ENCODE measurements at places on chromosomes 1 and 21.

DNA sequence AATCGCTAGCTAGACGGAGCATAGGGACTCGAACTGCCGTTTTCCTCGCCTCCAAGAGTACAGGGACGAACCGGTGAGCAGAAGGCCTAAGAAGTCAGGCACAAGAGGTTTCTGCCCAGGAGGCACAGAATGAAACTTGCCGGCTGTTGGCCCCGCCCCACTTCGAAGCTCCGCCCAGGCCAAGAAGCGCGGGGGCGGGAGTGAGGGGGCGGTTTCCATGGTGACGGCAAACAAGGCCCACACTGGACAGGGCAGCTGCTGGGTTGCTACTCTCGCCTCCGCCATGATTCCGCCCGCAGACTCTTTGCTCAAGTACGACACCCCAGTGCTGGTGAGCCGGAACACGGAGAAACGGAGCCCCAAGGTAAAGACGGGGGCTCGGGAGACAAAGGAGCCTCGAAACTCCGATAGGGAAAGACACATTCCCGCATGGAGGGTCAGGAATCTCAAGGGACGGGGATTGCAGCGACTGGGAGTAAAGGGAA lies at the start of gene DNALI1:
Gene DNALI1, plus strand, starts transcription at position 229 of the 485 bp plus-strand sequence. Its CDS starts 55 bp downstream, at position 284.
- no peak for DNase-seq

- DNase-seq, result no peak
These were observed 49.8 kb downstream of the LDLRAD2 start for GRCh38 chr1:21861602-21862429.

- no peak for DNase-seq
These were observed 2.8 kb upstream of the CASQ2 start for GRCh38 chr1:115771094-115771846.

- DNase-seq, result no peak
These were observed 145.4 kb downstream of the C1orf21 start for GRCh38 chr1:184532199-184532598.

DNA sequence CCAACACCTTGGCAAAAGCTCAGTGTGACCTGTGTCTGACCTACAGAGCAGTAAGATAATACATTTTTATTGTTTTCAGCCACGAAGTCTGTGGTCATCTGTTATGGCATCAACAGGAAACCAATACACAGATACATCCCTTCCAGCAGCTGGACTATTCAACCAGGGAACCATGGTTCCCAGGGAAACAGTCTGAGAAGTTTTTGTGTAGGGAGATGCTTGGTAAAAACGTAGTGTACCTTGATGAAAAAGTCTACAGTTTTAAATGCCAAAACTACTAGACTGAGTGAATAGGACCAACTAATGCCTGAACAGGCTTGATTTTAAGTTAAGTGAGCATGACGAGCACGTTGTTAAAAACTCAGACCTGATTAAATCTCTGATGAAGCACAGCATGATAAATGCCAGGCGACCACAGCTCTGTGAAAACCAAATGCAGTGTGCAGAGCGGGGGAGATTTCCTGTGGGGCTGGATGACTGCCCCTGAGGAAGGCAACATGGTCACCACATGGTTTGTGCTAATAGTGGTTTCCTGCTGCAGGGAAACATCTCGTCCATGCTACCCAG lies 228.9 kb downstream of the TNR start:
- DNase-seq, result peak; percentile 63

GRCh38 chr1:185348296-185348695 lies 31.3 kb upstream of the IVNS1ABP start:
- no peak for DNase-seq

DNA sequence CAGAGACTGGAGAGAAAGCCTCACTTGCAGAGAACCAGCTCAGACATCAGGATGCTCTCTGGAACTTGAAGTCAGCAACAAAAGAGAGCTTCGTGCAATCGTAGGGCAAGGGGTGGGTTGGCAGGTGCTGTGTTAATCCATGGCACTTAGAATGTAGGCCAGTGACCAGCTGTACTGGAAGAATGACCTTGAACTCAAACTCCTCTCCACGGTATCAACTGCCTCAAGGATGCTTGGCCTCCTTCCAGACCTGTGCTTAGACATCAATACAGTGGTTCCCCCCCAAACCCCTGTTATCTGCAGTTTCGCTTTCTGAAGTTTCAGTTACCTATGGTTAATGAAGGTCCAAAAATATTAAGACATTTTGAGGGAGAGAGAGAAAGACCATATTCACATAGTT lies 6.5 kb downstream of the KANK4 start:
- no peak for DNase-seq

GRCh38 chr1:163076446-163076845 lies 7.3 kb downstream of the RGS4 start:
- no peak for DNase-seq

- DNase-seq, result no peak
These were observed 28.5 kb downstream of the COA7 start for GRCh38 chr1:52669696-52670095.

GRCh38 chr1:29475326-29475725 lies 239.0 kb downstream of the PTPRU start:
- DNase-seq, result no peak

DNA sequence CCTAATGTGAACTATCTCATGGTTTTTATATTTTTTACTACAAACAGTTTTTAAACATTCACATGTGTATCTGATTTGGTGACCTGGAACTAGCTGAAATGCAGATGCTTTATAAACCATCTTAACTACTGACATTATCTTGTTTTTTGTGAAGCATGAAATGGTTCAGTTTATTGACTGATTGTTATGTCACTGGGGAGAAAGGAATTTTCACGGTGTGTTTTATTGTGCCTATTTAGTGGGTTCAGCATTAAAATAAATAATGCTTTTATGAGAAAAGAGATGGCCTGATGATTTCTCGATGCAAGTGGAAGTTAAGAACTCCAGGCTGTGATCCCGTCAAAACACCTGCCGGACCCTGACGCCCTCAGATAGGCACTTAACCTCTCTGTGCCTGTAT lies 79.9 kb upstream of the KIF26B start:
- DNase-seq, result no peak

- DNase-seq, result no peak
These were observed 69.1 kb upstream of the ABCG1 start for GRCh38 chr21:42149656-42150473.

DNA sequence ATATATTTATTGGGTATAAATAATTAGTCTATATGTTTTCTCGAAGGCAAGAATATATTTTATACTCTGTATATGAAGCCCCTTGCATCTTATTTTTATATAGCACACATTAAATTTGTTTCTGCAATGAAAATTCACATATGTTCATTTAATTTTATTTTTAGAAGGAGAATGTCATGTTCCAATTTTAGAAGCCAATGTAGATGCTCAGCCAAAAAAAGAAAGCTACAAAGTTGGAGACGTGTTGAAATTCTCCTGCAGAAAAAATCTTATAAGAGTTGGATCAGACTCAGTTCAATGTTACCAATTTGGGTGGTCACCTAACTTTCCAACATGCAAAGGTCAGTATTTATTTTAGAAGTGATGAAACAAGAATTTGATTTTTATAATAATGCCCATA lies 16.6 kb downstream of the CFHR5 start:
- DNase-seq, result no peak

GRCh38 chr1:240319998-240320397 lies 228.3 kb downstream of the FMN2 start:
- DNase-seq, result no peak

- no peak for DNase-seq
These were observed 15.1 kb downstream of the TBX15 start for GRCh38 chr1:118973032-118973431.

- DNase-seq, result no peak
These were observed 61.5 kb downstream of the TOR3A start for GRCh38 chr1:179143322-179143721.

- DNase-seq, result no peak
These were observed 11.5 kb downstream of the CYB5RL start for GRCh38 chr1:54188291-54188690.

DNA sequence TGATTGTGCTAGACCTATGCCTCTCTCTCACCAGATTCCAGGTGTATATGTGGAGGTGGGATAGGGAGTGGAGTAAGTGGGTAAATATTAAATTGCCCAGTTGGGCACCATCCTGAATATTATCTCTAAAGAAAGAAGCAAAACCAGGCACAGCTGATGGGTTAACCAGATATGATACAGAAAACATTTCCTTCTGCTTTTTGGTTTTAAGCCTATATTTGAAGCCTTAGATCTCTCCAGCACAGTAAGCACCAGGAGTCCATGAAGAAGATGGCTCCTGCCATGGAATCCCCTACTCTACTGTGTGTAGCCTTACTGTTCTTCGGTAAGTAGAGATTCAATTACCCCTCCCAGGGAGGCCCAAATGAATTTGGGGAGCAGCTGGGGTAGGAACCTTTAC lies at the start of gene FCER1A:
Gene FCER1A, plus strand, starts transcription at position 242 of the 400 bp plus-strand sequence. Its CDS starts 29 bp downstream, at position 271.
- DNase-seq, result no peak

GRCh38 chr1:27634177-27634984 lies 604 bp downstream of the FGR start:
- DNase-seq, result peak; percentile 49

- DNase-seq, result no peak
These were observed 419.9 kb upstream of the DAB1 start for GRCh38 chr1:57843760-57844159.

GRCh38 chr1:45334308-45335245 lies 5.4 kb upstream of the TOE1 start:
- DNase-seq, result no peak

DNA sequence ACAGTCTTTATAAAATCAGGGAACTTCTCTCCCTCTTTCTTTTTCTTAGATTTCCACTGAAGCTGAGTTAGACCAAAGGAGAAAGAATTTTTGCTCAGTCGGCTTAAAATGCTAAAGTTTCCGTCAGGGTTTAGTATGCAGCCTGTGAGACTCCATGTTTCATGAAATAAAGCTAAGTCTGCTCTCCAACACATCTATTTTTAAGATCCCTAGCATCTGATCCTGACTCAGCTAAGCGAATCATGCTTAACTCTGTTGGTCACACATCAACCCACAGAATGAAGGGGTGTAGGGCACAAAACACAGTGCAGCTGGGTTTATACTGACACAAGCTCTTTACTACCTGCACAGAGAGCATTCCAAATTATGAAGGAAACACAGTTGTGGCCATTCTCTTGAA lies 102.4 kb upstream of the ZNF281 start:
- DNase-seq, result no peak

DNA sequence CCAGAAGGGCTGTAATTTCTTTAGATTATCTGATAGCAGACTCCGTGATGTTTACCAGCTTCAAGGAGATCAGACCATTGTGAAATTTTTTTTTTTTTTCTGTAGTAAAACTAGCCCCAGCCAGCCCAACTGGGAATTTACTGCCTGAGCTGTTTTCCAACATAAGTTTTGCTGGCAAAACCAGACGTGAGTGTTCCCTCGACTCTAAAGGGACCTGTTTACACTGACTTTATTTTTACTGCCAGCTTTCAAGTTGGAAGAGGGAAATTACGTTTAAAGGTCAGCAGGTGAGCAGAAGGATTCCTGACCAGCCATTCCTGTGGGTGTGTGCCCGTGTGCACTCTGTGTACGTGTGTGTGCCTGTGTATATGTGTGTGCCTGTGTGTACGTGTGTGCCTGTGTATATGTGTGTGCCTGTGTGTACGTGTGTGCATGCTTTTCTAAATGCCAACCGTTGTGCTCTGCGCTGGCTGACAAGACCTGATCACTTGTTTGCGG lies 374 bp downstream of the MAB21L3 start:
- DNase-seq, result no peak

- DNase-seq, result no peak
These were observed 195.5 kb upstream of the NFIA start for GRCh38 chr1:60886793-60887331.

DNA sequence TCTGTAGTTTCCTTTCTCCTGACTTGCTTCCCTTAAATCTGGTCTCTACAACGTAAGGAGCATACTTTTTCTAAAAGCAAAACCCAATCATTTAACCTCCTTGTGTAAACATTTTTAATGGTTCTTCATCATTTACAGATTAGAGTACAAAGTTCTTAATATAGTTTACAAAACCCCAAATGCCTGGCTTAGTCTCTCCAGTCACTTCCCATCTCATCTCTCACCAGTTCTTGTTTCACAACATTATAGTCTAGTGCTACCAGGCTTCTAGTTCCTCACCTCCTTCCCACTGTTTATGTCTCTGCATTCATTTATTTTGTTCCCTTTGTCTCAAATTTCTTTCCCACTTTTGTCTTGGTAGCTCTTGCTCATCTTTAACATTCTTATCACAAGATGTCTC lies 168.4 kb downstream of the FASLG start:
- no peak for DNase-seq

GRCh38 chr1:211688421-211688820 lies 13.0 kb upstream of the NEK2 start:
- DNase-seq, result no peak

DNA sequence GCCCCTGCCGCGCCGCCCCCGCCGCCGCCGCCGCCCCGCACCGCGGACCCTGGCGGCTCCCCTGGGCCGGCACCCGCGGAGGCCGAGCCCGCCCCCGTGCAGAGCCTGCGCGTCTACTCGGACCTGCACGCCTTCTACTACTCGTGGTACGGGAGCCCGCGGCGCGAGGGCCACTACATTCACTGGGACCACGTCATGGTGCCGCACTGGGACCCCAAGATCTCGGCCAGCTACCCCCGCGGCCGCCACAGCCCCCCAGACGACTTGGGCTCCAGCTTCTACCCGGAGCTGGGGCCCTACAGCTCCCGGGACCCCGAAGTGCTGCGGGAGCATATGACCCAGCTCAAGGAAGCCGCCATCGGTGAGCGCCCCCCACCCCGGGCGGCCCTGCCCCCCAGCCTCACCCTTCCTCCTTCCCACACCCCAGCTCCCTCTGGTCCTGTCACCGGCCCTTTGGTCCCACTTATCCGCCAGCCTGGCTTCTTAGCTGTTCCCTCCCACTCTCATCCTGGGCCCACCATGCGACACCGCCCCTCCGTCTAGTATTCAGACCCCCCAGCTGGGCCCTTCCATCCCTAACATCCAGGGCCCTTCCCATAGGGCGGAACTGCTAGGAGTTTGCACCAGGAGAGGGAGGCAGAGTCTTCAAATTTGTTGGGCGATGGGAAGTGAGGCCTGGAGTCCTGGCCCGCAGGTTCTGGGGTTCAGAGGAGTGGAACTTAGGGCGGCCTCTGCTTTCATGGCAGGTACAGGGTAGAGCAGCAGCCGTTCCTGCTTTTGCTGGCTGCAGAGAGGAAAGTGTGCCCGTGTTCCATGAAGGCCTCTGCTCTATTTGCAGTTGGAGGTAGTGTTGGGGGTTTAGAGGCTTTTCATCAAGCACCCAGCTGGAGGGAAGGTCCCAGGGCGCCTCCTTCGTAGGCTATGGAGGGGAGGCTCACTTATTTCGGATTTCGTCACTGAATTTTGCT lies 1.0 kb downstream of the MANEAL start:
- DNase-seq, result no peak

GRCh38 chr1:204950353-204951001 lies 79.8 kb downstream of the NFASC start:
- DNase-seq, result no peak

DNA sequence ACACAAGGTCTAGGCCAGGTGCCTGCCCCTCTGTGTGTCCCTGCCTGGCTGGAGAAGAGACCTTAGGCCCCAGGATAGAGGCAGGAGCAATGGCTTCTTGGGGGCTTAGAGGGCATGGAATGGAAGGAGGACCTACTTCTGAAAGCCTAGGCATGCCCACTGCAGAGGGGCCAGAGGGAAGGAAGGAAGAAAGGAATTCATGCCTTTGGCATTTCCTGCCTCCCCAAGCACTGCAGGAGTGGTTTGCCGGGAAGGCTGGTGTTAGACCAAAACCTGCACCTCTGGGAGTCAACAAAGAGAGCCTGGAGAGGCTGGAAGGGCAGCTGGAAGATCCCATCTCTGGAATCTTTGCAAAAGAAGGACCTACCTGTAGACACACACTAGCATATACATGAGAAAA lies 50.7 kb upstream of the KCNE2 start:
- no peak for DNase-seq
